ENCODE measurements at places on chromosomes 2 and 18.
A peak's percentile ranks its signal among the peaks of the same experiment; 100 is the strongest.

GRCh38 chr2:182266909-182267308, 159.9 kb downstream of the PDE1A start:
- no peak for DNase-seq

DNA sequence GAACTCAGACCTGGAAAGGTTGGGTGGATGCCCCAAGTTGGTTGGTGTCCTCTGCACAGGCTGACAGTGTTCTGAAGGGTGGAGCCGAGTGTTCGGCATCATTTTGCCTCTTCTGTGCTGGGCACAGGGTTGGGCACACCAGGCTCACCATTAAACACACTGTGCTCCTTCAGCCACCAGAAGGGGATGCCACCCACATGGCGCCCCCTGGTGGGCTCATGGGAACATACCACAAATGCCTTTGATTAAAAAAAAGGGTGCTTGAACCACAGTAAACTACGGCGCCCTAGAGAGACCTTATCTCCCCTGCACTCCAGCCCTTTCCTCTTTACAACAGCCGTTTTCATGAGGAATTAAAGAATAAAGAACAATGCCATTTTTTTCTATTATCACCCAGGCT, 89.4 kb downstream of the CELF4 start:
- peak; percentile 46 for DNase-seq

- no peak for DNase-seq
Measured at GRCh38 chr18:9694952-9695495, 13.1 kb upstream of the RAB31 start.

- no peak for DNase-seq
Measured at GRCh38 chr2:96809216-96809882, 6.7 kb upstream of the CNNM3 start.

DNA sequence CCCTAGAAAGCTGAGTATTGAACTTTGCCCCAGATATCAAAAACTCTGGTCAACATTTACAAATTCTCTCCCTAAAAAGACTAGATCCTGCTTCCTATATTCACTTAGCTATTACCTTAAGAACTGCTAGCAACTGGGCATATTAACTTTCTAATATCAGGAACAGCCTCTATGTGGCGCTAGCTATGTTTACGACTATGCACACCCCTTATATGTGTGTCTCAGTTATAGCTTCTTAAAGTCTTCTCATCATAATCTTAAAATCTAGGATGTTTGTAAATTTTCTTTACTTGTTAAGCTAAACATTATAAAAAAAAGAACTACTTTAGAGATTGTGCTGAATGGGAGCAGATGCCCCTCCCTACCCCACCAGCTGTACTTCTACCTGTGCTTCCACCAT, 1.7 kb upstream of the STAMBP start:
- no peak for DNase-seq

GRCh38 chr2:31057691-31058090, 80.5 kb downstream of the GALNT14 start:
- DNase-seq, result no peak

DNA sequence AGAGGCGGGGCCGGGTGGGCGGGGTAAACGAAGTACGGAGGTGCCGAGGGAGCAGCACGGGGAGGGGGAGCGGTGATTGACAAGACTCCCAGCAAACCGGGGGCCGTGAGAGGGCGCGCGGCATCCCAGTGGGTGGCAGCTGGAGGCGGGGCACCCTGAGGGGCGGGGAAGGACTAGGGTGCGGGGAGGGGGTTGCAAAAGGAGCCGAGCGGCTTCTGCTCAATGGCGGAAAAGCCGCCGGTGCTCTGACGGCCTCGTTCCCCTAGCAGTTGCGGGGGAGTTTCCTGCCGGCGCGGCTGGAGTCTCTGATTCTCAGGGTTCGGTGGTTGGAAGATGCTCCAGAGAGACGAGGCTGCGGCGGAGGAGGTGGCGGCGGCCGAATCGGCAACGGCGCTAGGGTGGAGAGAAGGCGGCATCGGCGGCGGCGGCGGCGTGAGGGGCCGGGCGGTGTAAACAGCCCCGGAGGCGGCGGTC, at the start of gene PPM1B:
Gene PPM1B, plus strand, starts transcription at position 195 of the 474 bp plus-strand sequence. CDS start 32,325 bp downstream, outside the sequence.
- peak; percentile 99 for DNase-seq

DNA sequence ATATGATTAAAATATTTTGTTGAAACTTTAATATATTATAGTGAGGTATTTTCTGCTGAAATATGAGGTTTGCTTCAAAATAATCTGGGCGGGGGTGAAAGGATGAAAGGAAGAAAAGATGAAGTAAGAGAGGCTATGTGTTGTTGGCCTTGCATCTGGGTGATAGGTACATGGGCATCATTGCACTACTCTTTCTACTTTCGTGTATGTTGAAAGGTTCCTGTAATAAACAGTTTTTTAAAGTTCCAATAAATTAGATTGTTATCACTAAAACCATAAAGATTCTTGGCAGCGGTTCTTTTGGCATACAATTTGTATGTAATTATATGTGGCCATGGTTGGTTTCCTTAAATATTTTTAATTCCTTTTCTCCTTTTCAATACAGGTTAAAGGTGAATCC, 23.6 kb upstream of the MSH2 start:
- no peak for DNase-seq

- peak; percentile 100 for DNase-seq
Measured at GRCh38 chr2:231604685-231605606, 12.3 kb downstream of the TEX44 start.

DNA sequence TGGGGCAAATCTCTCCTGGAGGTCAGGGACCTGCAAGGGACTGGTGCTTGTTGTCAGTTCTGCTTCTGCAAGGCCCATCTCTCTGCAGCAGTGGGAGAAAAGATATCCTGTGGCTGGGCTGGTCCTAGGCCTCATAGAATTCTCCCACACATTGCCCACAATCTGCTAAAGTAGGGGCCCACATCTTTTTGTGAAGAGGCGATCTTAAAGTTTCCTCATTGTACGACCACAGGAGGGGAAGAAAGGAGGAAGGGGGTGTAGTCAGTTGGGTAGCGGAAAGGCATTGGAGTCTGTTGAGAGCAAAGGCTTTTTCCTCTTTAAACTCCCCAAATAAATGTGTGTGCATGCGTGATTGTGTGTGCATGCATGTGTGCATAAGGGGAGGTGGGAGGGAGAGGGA, 145.3 kb downstream of the SLC4A3 start:
- DNase-seq, result no peak

GRCh38 chr2:43273529-43273928, 47.1 kb upstream of the ZFP36L2 start:
- no peak for DNase-seq

DNA sequence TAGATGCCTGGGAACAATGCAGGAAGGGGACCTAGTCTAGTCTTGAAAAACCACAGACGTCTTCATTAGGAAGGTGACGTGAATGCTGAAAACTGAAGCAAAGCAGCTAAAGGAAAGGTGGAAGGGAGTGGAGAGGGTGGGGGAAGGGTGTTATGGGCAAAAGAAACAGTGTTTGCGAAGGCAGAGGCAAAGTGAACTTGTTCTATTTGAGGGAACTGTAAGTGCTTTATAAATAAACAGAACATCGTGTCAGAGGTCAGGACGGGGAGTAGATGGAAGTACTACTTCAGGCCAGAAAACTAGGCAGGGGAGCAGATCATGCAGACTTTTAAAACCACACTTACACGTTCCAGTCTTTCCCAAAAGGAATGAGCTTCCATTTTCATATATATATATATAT, 57.8 kb downstream of the FASTKD2 start:
- DNase-seq, result no peak

DNA sequence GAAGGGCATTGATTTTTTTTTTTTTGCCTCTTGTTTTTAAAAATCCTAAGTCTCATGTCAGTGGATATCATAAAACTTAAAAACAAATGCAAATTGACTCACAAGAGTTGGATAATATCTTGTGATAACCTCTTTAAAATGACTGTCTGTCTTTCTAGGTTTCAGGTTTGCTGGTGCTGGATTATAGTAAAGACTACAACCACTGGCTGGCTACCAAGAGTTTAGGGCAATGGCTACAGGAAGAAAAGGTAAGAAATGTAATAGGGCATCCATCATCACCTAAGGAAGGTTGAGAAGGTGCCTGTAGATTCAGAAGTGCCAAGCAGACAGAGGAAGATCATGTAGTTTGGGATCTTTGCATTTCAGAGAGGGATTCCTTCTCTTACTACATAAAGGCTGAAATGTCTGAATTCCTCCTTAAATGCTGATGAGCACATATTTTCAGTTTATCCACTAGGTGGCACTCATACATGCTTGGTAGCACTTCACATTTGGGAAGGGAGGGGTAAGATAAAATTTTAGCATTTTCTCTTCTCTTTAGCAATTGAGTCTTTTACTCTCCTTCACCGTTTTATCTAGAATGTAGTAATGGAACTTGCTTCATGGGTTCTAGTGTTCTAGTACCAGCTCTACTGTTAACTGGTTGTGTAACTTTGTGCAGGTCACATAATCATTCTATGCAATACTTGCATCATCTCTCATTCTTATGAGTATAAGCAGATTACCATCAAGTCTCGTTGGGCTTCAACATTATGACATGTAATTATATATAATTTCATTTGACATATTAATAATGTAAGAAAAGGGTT, 21.1 kb downstream of the CPS1 start:
- no peak for DNase-seq

GRCh38 chr18:79681484-79682387, 2.1 kb downstream of the CTDP1 start:
- no peak for DNase-seq

GRCh38 chr2:238496756-238497609, 70.3 kb downstream of the ASB1 start:
- DNase-seq, result no peak

GRCh38 chr18:12377556-12378197, 650 bp upstream of the AFG3L2 start:
- DNase-seq, result no peak

- DNase-seq, result no peak
Measured at GRCh38 chr2:24809316-24810007, 16.2 kb downstream of the CENPO start.

- DNase-seq, result no peak
Measured at GRCh38 chr2:168978461-168978861, 52.7 kb downstream of the ABCB11 start.

GRCh38 chr2:38115216-38116032, 39.5 kb upstream of the CYP1B1 start:
- DNase-seq, result peak; percentile 82

GRCh38 chr2:95043300-95044093, 18.0 kb downstream of the MAL start:
- DNase-seq, result peak; percentile 94

GRCh38 chr18:63487676-63488075, 10.9 kb downstream of the SERPINB5 start:
- no peak for DNase-seq

- DNase-seq, result no peak
Measured at GRCh38 chr18:49274188-49274714, 186.2 kb downstream of the DYM start.

GRCh38 chr2:2653231-2653630, 322.2 kb upstream of the MYT1L start:
- DNase-seq, result no peak

GRCh38 chr18:69785466-69785865, 162.2 kb downstream of the CD226 start:
- no peak for DNase-seq

- DNase-seq, result no peak
Measured at GRCh38 chr18:68409576-68409975, 305.3 kb downstream of the TMX3 start.

DNA sequence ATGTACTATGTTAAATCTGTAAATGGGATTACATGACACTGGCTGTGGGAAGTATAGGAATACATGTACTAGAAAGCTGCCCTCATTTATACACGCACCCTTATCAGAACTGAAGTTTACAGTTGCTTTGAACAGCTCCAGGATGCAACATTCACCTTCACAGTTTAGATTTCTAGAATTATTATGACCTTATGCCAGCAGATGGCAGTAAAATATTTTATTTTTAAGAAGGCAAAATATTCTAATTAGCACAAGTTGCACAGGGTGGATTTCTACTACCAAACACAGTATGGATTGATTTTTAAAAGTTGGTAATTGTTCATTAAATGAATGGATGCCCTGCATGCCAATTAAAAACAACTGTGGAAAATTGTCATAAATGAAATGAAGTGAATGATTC, 670.4 kb downstream of the KCNJ3 start:
- no peak for DNase-seq

GRCh38 chr2:3857576-3857975, 154.2 kb downstream of the DCDC2C start:
- DNase-seq, result no peak

- peak; percentile 39 for DNase-seq
Measured at GRCh38 chr18:47100212-47100831, 50.0 kb downstream of the HDHD2 start.

DNA sequence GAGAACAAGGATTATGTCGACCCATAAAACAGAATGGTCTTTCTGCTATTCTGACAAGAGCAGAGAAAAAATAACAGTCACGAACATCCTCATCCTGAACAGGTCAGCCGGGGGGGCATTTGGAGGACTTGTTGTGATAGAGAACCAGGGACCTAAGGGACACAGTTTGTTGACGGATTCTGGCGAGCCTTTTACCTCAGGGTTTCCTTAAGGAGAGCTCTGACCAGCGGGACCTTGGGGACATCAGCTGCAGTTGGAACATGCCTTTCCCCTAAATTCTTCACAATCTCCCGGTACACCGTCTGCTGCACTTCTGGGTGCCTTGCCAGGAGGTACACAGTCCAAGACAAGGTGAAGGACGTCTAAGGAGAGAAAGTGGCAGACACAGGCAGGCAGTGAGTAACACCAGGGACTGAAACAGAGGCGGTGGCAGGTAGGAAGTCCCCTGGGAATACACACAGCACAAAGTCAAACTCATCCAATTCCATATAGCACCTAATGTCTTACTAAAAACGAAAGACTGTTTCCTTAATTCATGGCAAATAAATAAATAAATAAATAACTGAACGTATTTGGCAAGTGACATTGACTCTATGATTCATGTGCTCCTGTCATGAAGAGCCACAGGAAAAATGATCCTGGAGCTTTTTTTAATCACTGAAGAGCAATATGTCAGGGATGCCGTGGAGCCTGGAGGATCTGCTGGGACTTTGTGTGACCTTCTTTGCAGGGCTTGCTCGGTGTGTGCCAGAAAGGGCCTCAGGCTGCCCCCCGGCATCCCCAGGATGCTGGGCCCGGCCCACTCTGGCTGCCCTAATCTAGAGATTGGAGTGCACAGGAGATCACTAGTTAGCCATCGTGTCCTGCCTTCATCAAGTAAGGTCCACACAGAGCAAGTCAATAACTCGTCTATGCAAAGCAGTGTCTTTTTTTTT, 24.7 kb downstream of the CYP27C1 start:
- DNase-seq, result no peak

GRCh38 chr18:5729983-5730699, 165.2 kb downstream of the TMEM200C start:
- DNase-seq, result peak; percentile 66

GRCh38 chr2:190318931-190319554, 583 bp downstream of the HIBCH start:
- DNase-seq, result peak; percentile 29

DNA sequence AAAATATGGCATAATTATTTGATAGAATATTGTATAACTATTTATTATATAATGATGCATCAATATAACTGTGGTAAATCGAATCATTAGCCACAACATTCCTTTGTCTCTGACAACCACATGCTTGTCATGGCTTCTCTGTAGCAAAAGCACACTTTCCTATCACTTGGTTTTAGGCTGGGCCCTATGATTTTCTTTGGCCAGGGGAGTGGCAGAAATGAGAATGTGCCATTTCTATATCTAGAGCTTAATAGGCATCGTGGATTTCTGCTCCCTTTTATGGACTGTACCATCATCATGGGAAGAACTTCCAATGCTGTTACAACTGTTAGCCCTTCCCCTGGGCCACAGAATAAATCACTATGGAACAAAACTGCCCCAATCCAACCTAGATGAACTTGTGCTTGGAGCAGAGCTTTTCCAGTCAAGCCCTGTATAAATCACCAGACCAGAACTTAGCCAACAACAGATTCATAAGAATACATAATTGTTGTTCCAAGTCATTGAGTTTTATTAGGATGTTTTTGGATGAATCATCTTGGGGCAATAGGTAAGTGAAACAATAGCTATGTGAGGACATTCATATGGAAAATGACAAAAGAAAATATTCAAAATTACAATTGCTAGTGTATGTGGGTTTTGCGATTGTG, 715.8 kb downstream of the ERBB4 start:
- DNase-seq, result no peak

Data from left ventricle myocardium superior (tissue), 1 donor.